Thoracic aorta (tissue), 2 donors: ENCODE measurements at places on chromosomes 12 and 14.

DNA sequence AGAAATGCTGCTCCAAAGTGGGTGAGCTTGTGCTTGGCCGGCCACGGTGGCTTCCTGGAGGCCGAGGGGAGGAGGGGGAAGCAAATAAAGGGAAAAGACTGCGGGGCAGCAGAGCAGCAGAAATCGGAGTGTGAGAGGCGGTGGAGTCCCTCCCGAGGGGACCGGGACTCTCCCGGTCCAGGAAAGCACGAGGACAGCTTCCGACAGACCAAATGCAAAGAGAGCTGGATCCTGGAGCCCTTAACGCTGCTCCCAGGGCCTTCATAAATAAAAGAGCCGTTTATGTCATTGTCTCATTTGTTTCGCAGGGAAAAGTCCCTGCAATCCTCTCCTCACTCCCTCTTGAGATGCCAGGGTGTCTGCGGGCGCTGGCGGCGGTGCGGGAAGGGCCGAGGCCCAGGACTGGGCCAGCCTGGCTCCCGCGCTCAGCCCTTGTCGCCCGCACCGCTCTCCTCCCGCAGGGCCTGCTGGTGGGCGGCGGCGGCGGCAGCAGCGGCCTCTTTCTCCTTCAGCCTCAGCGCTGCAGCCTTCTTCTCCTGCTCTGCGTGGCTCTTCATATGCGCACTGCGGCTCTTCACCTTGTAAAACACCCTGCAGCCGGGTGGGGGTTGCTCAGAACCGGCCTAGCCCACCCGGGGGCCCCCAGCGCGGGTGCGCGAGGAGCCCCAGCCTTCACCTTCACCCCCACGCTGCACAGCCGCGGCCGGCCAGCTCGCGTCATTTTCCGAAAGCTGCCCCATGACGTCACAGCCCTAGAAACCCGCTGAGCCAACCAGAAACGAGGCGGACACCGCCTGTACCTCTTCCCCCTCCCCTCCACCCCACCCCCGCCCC, 4.5 kb upstream of the PNMA1 start:
- DNase-seq: no peak

DNA sequence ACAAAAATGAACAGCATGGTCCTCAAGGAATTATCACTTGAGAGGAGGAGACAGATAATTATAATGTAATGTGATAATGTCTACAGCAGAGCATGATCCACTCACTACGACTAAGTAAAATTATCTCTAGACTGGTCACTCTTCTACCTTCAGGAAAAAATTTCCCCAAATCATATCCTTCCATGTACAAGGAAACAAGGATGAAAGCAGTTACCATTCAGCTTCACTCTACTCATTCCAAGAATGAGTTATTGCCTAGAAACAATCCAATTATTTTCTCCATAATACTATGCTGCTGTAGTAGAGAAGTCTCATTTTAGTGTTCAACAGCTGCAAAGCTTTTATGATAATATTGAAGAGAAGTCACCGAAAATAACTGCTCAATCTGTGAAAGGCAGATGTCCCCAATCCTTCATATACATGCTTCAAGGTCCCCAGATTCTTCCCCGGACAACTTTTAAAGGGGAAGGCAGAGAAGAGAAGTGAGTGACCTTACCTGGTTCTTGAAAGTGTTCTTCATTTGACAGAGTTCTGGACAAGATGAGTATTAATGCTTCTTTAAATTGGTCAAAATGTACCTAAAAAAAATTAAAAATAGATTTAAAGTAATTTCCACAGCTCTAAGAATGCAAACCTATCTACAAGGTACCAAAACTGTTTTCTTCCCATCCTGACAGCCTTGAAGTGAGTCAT, 24.6 kb downstream of the NIN start:
- no peak for DNase-seq

DNA sequence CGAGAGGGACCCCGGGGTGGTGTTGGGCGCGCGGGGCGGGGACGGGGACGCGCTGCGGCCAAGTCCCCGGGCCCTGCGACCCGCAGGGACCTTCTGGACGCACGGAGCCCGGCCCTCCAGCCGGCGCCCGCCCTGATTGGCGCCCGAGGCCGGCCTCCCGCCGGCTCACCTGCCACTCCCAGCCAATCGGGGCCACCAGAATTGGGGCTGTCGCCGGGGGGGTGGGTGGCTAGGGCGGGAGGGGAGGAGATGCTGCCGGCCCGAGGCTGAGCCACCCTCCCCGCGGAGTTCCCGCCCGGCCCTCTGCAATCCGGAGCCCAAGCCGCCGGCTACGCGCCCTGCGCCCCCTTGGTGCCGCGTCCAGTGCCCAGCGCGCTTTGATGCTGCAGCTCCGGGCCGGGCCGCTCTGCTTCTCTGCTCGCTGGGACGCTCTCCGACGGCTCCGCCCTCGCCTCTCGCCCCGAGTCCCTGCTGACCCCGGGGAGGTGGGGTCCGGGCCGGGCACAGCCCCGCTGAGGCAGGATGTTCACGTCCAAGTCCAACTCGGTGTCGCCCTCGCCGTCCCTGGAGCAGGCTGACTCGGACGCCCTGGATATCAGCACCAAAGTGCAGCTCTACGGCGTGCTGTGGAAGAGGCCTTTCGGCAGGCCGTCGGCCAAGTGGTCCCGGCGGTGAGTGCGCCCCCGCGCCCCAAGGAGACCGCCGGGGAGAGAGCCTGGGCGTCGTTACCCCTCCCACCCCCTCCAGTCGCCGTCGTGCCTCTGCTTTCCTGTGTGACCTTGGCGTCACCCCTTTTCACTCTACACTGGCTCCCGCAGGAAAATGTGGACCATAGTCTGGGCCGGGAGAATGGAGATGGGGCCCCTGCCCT, at the start of gene PLEKHD1:
PLEKHD1 (plus strand) TSS at position 285 of the 871 bp plus-strand sequence; CDS start at position 523, 238 bp downstream.
- no peak for DNase-seq

DNA sequence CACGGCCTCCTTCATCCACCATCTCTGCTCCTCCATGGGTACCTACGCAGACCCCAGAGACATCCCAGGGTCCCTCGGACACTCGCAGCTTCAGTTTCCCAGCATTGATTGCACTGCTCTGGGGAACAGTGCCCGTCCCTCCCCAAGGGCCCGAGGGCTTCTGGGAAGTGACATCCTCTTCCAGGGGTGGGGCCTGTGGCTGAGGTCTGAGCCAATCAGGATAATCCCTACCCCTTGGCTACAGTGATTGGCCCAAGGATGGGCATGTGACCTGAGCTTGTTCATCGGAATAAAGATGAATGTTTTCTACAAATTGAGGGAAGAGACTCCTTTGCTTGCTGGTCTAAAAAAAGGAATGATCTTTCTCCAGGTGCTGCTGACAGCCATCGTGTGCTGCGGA, 37.3 kb upstream of the MYL2 start:
- no peak for DNase-seq

- DNase-seq: no peak
Observed at GRCh38 chr12:128004383-128004938, 262.5 kb upstream of the TMEM132C start.

GRCh38 chr12:46065412-46066166, 75.2 kb upstream of the SCAF11 start:
- DNase-seq: no peak

DNA sequence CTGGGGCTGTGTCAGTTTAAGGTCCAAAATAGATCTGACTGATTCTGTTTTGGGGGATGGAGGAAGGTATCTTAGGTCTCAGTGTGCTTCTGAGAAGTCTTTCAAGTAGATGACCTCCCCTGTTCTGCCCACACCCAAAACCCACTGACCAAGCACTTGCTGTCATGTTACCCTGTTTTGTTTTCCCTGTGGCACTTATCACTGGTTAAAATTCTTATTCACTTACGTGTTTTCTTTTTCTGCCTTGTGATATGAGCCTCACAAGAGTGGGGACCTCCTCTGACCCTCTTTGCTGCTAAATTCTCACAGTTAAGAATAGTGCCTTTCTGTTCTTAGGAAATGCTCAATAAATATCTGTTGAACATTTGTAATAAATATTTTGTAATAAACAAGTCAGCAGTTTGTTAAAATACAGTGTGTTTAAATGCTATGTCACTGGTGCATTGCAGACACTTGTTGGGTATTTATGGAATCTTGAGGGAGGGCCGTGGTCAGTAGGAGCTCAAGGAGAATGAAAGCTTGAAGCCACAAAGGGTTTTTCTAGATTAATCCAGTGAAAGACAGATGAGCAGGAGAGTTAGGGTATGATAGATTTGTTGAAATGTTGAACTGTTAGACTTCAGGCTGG, 20.9 kb downstream of the PLEKHA5 start:
- no peak for DNase-seq

- DNase-seq: no peak
Observed at GRCh38 chr12:47366579-47366978, 286.8 kb upstream of the AMIGO2 start.

- no peak for DNase-seq
Observed at GRCh38 chr14:32507029-32507984, 178.2 kb downstream of the AKAP6 start.

- DNase-seq: no peak
Observed at GRCh38 chr14:54893151-54893760, 9.4 kb downstream of the GCH1 start.

DNA sequence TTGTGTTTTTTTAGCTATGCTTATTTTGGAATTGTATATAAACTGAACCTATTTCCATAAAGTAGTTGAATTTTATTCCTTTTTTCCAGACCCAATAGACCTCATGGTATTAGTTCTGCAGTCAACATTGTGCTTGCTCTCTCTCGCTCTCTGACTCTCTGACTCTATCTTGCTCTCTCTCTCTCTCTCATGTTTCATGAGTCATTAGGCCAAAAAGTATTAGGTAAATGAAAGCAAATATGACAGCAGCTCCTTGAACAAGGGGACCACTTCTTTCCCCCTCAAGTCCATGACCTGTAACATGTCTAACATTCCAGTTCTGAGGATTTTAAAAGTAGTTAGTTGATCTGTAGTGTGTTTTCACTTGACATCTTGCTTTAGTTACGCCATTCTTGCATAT, 14.0 kb upstream of the C12orf71 start:
- DNase-seq: no peak

DNA sequence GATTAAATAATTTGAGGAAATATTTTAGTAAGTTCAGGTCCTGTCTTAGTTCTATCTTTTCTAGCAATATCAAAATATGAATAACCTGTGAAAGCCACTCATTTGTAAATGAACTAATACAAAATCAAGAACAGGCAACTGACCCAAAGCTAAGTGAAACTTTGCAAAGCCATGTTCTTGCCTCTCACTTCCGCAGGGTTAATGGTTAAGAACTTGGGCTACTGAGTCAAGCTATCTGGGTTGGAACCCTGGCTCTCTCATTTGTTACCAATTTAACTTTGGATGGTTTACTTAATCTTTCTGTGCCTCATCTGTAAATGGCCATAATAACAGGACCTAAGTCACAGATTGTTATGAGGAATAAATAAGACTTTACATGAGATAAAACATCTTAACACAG, 2.8 kb downstream of the KIF21A start:
- no peak for DNase-seq

GRCh38 chr12:116261525-116262100, 15.9 kb downstream of the MED13L start:
- DNase-seq: no peak

GRCh38 chr12:39123580-39124253, 218.3 kb upstream of the CPNE8 start:
- DNase-seq: no peak
